ENCODE measurements at places on chromosomes 6 and 20.

GRCh38 chr6:151016107-151016506, 150.6 kb downstream of the MTHFD1L start:
- no peak for DNase-seq

- DNase-seq = no peak
These were observed 372.8 kb downstream of the BTBD9 start for GRCh38 chr6:38266921-38267354.

GRCh38 chr6:118981884-118982574, 47.1 kb upstream of the MCM9 start:
- DNase-seq = no peak

GRCh38 chr20:45440891-45441685, 25.1 kb downstream of the PIGT start:
- no peak for DNase-seq

DNA sequence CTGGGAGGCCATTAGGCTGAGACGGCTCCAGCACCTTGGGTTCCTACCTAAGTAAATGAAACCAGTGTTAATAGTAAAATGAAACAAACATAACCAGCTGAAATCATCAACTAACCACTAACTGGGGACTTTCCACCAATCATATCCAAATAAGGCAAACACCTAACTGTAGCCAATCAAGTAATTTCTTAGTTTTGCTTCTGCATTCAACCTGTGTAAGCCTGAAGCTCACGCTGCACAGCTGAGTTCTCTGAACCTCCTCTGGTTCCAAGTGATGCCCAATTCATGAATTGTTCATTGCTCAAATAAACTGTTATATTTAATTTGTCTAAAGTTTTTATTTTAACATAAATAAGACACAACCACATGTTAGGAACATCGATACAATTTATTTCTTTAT, 22.5 kb downstream of the KLHL32 start:
- DNase-seq = no peak

- DNase-seq = no peak
These were observed 46.1 kb downstream of the MYH7B start for GRCh38 chr20:35001596-35002362.

GRCh38 chr6:136209496-136209895, 40.6 kb downstream of the MTFR2 start:
- DNase-seq = no peak

- no peak for DNase-seq
These were observed 386.4 kb upstream of the MMS22L start for GRCh38 chr6:97669191-97670031.

GRCh38 chr20:43383026-43383795, 74.5 kb upstream of the SRSF6 start:
- DNase-seq = no peak

GRCh38 chr6:33172688-33173534, 19.4 kb downstream of the COL11A2 start:
- no peak for DNase-seq

- no peak for DNase-seq
These were observed 15.1 kb downstream of the E2F3 start for GRCh38 chr6:20416567-20417345.

DNA sequence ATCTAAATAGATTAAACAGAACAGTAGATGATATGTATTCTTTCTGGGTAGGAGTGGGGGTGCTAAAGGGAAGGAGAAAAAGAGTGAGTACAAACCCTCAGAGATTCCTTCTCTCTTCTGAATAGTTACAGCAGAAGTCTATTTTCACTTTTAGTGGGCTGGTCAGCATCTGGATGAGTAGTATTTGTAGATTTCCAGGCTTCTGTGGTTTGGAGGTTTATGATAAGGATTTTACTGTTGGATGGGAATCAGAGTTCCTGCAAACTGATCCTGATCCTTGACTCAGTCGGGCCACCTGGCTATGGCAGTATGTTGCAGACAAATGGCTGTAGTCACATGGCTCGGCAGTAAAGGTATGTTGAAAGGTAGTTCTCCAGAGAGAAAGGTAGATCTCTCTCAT, 84.3 kb upstream of the IFNGR1 start:
- no peak for DNase-seq

DNA sequence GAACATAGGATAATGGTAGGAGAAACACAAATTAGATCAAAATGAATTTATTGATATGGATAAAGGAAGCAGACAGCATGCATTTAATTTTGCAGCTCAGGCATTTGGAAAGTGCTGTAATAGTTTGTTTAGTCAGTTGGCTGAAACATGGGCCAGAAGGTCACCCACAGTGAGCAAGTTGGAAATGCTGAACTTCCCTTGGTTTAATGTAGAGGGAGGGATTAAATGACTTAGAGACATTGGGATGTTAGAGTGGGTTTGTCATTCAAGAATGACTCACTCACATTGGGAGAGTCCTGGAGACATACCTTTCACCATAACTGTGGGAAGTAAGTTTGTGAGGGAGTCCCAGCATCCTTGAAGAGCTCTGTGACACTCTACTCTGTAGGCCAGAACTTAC, 231.5 kb upstream of the PLCB4 start:
- no peak for DNase-seq

- no peak for DNase-seq
These were observed 266.4 kb downstream of the HAO1 start for GRCh38 chr20:7673841-7674240.

- DNase-seq = no peak
These were observed 81.7 kb upstream of the CD83 start for GRCh38 chr6:14035874-14036273.

DNA sequence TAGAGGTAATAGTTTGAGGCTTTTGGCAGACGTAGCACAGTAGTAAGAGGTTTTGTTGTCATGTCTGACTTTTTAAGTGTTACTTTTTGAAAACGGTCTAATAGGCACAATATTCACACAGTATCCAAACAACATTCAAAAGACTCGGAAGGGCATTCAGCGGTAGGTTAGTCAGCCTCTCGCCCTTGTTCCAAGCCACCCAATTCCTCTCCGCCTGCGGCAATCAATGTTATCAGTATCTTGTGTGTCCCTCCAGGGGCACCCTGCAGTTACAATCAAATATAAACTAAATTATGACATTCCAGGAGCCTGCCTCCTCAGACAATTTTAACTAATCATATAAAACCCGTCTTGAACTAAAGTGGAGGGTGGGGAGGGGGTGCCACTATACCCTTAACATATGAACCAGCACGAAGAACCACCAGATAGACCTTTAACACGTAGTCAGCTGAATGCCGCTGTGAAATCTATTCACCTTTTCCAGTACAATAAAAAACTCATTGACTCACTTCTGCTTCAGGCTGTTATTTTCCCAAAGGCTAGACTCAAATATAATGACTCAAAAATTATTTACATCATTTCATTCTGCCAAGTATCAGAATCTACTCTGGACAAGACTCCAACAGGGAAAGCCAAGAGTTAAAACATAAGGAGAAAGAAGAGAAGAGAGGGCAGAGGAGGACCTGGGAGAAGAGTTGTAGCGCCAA, 1.6 kb downstream of the TENT5A start:
- DNase-seq = no peak

DNA sequence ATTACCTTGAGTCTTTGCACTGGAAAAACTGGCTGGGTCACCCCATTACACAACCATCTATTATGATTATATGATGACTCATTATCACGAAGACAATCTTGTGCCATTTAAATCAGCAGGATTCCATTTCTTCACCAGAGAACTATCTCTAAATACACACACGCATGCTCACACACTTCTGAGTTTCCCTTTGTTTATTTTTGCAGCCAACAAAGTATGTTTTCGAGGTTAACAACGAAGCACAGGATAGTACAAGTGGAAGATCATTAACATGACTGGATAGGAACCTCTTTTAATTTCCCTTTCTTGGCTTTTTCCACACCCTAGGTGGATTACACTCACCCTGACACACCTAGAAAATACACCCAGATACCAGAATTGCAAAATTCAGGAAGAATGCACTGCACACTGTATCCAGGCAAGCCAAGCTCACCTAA, 18.9 kb downstream of the PERP start:
- DNase-seq = no peak

All from stimulated activated CD4-positive, alpha-beta T cell treated with anti-CD3 and anti-CD28 coated beads, Interleukin-1b, Interleukin-23, amount 100 ng/mL, for 4 hours (primary cell).